ENCODE measurements at places on chromosomes 3 and 15.

GRCh38 chr15:64466408-64467141 is 6.2 kb downstream of the ZNF609 start:
- DNase-seq, result no peak

DNA sequence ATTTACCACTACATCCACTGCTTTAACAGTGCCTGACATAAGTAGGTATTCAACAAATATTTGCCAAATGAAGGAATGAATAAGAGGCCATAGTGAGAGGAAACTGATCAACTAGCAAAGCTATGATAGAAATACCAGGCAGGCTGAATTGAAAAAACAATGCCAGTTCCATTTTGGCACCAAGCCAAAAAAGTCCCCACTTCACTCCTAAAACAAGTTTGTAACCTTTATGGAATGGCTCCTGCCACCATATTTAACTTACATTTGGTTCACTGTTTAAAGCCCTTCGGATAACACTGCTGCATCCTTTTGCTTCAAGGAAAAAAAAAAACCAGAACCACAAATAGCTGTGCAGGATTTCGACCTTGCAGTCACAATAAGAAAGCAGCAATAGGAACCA is 166.1 kb downstream of the FRMD5 start:
- DNase-seq, result no peak

GRCh38 chr15:97966924-97967620 is 6.6 kb downstream of the ARRDC4 start:
- no peak for DNase-seq

DNA sequence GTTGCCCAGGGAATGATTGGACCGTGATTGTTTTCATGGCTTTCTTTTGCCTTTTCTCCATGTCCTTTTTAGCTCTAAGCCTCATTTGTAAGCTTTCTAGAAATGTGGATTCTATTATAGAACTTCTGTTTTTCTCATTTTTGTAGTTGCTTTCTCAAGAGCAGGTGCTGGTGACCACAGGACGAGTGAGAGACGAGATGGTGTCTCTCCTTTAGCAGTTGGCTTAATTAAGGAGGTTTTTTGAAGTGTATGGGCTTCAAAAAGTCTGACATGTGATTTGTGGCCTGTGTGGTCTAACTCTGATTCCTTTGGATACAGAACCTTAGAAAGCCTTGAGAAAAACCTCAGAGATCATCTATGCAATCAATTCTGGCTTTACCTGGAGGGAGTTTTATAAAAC is 292.8 kb downstream of the LPP start:
- no peak for DNase-seq

GRCh38 chr3:192931825-192932224 is 14.2 kb upstream of the MB21D2 start:
- no peak for DNase-seq

GRCh38 chr15:84098604-84099003 is 137.0 kb upstream of the GOLGA6L4 start:
- no peak for DNase-seq

GRCh38 chr15:39581793-39582285 is 960 bp downstream of the THBS1 start:
- no peak for DNase-seq

- DNase-seq, result no peak
Measured at GRCh38 chr3:117131259-117131658, 421.7 kb downstream of the TUSC7 start.

DNA sequence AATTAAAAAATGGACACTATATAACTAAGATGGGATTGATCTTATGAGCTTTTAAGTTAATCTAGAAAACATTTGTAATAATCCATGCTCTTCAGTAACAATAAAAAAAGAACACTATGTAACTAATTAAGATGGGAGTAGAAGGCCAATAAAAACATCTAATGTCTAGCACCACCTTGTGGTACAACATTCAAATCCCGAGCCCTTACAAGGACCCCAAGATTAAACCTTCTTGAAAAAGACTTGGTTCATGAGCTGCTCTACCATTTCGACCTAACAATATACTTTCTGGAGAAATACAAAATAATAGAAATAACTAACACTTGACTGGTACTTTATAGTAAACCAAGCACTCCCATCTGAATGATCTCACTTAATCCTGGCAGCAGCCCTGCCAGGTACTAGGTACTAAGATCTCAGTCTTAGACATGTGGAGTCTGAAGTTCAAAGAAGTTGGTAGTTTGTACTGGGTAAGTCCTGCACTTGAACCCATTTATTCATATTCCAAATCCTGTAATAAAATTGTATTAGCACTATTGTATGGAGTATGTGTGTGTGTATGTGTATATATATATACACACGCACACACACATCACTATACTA is 21.8 kb downstream of the METTL6 start:
- DNase-seq, result peak; percentile 18

DNA sequence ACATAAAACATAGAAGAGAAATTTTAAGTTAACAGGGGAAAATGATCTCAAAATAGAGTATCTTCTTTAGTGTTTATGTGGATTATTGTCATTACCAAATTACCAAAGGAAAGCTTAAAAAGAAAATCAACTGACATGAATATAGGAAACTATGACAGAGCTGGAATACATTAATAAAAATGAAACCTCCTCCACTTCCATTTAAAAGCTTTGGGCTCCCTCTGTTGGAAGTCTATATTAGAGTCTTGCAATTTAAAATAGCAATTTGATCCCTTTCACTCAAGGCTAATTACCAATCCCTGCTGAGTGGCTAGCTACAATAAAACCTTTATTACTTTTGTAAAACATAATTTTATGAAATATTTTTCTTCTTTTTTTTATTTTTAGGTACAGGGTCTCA is 61.4 kb upstream of the IMPG2 start:
- no peak for DNase-seq

- no peak for DNase-seq
Measured at GRCh38 chr3:80244390-80244789, 476.6 kb upstream of the ROBO1 start.

- no peak for DNase-seq
Measured at GRCh38 chr3:182214416-182214815, 502.7 kb downstream of the SOX2 start.

GRCh38 chr3:95352471-95352870 is 1289.6 kb downstream of the NSUN3 start:
- no peak for DNase-seq

DNA sequence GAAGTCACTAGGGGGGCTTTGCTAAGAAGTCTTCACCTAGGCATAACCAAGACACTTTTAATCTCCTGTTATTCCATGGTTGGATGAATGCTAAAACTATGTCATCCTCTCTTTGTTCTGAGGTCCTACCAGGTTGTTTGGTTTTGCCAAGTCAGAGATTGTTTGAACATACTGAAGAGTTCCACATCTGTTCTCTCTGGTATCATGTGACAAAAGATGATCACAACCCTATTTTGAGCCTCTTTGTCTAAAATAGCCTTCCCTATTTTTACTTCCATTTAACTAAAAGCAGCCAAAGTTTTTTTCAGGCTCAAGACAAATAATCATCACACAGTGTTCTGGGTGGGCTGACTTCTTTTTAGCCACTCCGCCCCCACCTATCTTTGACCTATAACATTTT is 218.4 kb upstream of the LMCD1 start:
- no peak for DNase-seq

- DNase-seq, result peak; percentile 0
Measured at GRCh38 chr3:48404440-48405342, 25.2 kb downstream of the PLXNB1 start.

GRCh38 chr3:78798266-78798832 is 969.4 kb downstream of the ROBO1 start:
- DNase-seq, result no peak

GRCh38 chr15:49101536-49101935 is 53.9 kb downstream of the COPS2 start:
- no peak for DNase-seq

DNA sequence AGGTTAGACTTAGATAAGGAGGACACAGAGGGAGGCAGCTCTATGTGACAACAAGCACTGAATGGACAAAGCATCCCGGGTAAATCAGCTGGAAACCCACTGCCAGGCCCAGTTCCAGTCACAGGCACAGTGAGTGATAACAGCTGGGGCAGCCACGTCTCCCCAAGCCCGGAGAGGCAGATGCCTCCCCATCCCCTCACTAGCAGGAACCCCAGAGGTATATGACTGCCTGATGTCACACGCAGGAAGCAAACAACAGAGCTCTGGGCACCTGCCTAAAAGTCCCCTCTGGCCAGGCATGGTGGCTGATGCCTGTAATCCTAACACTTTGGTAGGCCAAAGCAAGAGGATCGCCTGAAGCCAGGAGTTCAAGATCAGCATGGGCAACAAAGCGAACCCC is 18.2 kb downstream of the C15orf62 start:
- DNase-seq, result no peak

Data from right kidney (tissue), 9 donors.